ENCODE measurements at places on chromosomes 16 and 17. TPM values are rescaled to one million over a fixed set of nuclear protein-coding genes. Genes with fewer than 3 reads are reported as not detected.
A peak's percentile ranks its signal among the peaks of the same experiment; 100 is the strongest.

DNA sequence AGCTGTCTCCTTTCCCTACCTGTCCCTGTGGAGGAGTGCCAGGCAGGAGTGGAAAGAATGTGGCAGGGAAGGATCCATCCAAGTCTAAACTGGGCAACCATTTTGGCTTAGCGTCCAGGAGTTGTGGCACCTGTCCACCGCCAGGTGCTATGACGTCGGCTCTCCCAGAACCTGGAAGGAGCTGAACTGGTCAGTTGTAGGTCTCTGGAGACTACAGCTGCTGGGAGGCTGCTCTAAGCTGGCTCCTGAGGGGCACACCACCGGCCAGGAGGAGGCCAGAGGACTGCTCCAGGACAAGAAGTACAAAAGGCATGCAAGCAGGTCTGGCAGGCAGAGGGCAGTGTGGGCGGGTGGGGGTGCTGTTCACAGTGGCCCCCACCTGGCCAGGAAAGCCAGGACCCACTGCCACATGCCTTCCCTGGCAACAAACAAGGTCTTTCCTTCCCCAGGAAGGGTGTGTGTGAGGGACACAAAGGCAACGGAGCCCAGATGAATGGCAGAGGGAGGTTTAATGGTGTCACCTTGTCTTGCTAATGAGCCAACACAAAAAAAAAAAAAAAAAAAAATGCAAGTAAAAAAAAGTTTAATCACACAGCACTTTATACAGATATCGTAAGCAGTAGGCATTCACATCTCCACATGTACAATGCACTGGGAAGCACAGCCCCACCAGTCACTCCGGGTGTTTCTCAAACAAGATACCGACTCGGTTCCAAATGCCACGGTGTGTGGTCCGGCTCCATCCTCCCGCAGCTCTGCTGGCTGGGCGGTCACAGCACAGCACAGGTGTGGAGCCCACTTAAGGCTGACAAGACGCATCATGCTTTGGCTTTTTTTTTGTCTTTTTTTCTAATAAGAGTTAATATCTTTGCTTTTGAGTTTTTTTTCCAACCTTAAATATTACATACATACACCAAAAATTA lies 4.8 kb downstream of the SPHK1 start:
- peaks cover 12% of the 10 kb centered on the region for H3K27me3 ChIP-seq
- peaks cover 43% of the 10 kb centered on the region for H3K36me3 ChIP-seq
- DNase-seq: peak; percentile 57
- H3K4me1 ChIP-seq: peaks cover 19% of the 10 kb centered on the region

The HOXB3 gene
- 3.8 TPM for polyA plus RNA-seq

DNA sequence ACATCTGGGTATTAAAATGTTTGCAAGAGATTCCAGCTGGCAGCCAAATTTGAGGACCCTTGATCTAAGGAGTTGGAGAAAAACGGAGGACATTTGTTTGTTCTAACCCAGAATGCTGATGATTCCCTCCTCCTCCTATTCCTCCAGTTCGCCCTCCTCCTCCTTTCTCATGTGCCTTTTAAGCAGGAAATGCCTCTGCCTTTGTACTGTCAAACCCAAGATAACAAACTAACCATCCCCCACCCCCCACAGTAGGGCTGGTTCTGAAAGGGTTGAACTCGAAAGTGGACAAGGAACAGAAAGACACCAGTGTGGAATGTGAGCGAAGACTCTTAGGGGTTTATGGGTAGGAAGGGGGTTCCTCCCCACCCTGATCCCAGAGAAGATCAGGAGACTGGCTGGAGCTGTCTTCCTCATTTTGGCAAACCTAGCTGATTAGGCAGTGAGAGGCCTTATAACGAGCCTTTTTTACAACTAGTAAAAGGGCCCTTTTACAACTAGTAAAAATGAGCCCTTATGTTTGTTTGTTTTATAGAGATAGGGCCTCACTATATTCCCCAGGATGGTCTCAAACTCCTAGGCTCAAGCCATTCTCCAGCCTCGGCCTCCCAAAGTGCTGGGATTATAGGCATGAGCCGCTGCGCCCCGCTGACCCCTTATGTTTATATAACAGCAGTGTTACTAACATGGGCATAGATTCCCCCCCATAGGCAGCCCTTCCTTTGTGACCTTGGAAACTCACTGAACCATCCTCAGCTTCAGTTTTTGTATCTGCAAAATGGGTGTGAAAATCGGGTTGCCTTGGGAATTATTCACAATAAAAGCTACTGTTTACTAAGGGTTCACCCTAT lies 975 bp downstream of the CHD9 start:
- peaks cover 58% of the 10 kb centered on the region for H3K4me1 ChIP-seq
- H3K36me3 ChIP-seq: no peaks in the 10 kb centered on the region
- peak overlapping the region; percentile 91 for H3K27ac ChIP-seq
- peak; percentile 78 for DNase-seq
- H3K4me3 ChIP-seq: peak overlapping the region; percentile 80

- H3K4me1 ChIP-seq: peaks cover 17% of the 10 kb centered on the region
- no peak overlapping the region for H3K4me3 ChIP-seq
- H3K36me3 ChIP-seq: no peaks in the 10 kb centered on the region
- peak; percentile 80 for DNase-seq
- no peak overlapping the region for H3K27ac ChIP-seq
Measured at GRCh38 chr17:48483471-48484131, 47.2 kb downstream of the HOXB1 start.

The RGS9 gene
- polyA plus RNA-seq: 3.1 TPM

DNA sequence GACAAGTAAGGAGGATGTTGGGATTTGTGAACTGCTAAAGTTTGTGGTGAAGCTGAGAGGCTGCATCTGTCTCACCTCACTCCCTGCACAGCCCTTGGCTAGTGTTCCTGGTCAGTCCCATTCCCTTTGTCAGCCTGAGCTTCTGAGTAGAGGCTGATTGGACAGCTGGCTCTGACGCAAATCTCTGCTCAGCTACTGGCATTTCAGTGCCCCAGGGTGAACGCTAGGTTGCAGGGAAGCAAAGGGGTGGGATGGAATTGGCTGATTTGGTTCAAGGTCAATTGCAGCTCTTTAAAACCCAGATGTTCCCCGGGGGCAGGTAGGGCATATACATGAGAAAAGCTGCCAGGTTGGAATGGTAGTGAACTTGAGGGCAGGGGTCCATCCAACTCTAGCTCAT lies 23.1 kb upstream of the CNOT1 start:
- no peak overlapping the region for H3K27ac ChIP-seq
- no peaks in the 10 kb centered on the region for H3K36me3 ChIP-seq
- H3K27me3 ChIP-seq: no peaks in the 10 kb centered on the region
- no peak for DNase-seq
- H3K4me1 ChIP-seq: no peaks in the 10 kb centered on the region

The BEAN1 gene
- 0.40 TPM for polyA plus RNA-seq

DNA sequence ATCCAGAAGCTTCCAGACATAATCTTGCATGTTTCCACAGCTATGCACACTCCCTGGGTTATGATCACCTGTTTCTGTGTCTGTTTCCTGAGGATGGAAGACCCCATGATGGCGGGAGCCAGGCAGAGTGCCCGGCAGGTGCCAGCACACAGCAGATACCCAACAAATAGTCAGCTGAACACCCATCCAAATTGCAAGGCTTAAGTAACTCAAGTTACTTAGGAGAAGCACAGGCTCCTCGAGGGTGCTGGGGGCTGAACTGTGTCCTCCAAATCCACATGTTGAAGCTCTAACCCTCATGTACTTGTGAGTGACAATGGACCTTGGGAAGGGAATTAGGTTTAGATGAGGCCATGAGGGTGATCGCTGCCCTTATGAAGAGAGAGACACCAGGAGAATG lies 79.5 kb upstream of the DOC2B start:
- H3K27ac ChIP-seq: no peak overlapping the region
- H3K27me3 ChIP-seq: peaks cover 4% of the 10 kb centered on the region
- H3K4me3 ChIP-seq: no peak overlapping the region
- no peaks in the 10 kb centered on the region for H3K4me1 ChIP-seq
- peaks cover 12% of the 10 kb centered on the region for H3K36me3 ChIP-seq

DNA sequence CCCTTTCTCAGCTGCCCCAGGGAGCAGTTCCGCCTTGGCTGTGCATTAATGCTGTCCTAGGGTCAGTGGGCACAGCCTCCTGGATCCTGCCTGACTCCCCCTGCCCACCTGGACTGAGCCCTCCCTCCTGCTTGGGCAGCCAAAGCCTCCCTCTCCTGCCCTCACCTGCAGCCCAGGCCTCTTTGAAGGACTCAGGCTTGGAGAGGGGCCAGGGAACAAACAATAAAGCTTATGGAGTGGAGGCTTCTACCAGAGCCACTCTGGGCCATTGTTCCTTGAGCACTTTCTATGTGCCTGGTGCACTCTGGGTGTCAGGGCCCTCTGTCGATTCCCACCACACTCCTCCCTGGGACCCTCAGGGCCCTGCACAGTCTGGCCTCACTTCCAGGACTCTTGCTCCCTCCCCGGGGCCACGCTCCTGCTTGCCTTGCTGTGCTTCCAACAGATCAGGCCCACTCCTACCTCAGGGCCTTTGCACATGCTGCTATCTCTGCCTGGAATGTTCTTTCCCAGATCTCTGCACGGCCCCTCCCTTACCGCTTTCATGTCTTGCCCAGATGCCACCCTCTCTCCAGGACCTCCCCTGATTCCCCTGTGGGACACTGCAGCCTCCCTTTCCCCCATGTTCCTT lies 5.0 kb downstream of the KCNJ12 start:
- H3K36me3 ChIP-seq: no peaks in the 10 kb centered on the region
- no peak overlapping the region for H3K4me3 ChIP-seq
- H3K4me1 ChIP-seq: peaks cover 41% of the 10 kb centered on the region
- H3K27me3 ChIP-seq: peaks cover 23% of the 10 kb centered on the region

GRCh38 chr16:57021757-57022156 lies 32.4 kb downstream of the NLRC5 start:
- H3K36me3 ChIP-seq: peaks cover 20% of the 10 kb centered on the region
- H3K27me3 ChIP-seq: no peaks in the 10 kb centered on the region
- H3K4me1 ChIP-seq: no peaks in the 10 kb centered on the region
- no peak for DNase-seq
- no peak overlapping the region for H3K27ac ChIP-seq

- H3K4me1 ChIP-seq: no peaks in the 10 kb centered on the region
- no peak within 1 kb of the TSS for H3K27ac ChIP-seq
- H3K36me3 ChIP-seq: peaks cover 37% of the 10 kb centered on the region
- no peaks in the 10 kb centered on the region for H3K27me3 ChIP-seq
- no peak within 1 kb of the TSS for H3K4me3 ChIP-seq
Measured at GRCh38 chr17:44847586-44847985, at the start of gene HIGD1B. TSS of gene HIGD1B (plus strand) at chr17:44847883. CDS start at chr17:44848153, 270 bp downstream.
